NCI-H526 (cell line): ENCODE measurements at places on chromosomes 2 and 18.
A peak's percentile ranks its signal among the peaks of the same experiment; 100 is the strongest.

- no peak for DNase-seq
Observed at GRCh38 chr2:21427606-21428005, 303.8 kb downstream of the TDRD15 start.

DNA sequence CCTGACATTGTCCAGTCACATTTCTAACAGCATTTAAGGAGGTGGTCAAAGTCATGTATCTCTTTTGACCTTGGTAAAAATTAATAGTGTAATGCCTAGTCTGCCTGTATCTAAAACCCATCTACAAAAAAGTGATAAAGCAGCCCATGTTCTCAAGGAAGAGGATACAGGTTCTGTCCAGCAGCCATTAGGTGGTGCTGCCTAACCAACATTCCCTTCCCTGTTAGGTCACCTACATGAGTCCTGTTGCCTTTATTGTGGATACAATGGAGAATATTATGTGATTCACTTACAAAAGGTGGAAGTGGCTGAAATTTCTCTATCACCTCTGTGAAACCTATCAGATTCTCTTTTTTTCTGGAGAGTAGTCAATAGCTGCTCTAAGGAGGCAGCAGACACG is 52.5 kb downstream of the AQP4 start:
- DNase-seq = peak; percentile 65

DNA sequence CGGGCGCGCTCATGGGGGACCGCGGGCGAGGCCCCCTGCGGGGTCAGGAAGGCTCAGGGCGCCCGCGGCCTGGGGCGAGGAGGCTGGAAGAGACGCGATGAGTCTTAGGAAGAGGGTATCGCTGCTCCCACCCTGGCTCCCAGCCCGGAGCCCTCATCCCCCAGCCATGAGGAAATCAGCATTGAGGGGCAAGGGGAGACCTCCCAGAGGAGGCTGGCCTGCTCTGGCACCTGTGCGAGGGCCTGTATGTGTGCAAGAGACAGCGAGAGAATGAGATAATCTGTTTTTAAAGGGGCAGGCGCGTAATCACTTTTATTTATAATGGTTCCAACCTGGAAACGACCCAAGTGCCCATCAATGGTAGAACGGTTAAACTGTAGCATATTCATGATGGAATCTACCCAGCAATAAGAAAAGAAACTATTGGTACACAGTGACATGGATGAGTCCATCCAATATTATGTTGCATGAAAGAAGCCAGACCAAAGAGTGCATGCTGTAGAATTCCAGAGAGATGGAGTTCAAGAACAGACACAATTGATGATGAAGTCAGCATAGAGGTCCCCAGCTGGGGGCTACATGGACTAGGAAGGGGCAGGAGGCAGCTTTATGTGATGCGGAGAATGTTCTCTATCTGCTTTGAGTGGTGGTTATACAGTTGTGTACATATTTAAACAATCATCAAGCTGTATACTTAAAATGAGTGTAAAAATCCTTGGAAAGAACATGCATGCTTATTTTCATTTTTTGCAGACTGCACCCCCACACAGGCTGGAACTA is 14.4 kb downstream of the FBXO41 start:
- DNase-seq = no peak

GRCh38 chr2:69797836-69798289 is 31.6 kb upstream of the GMCL1 start:
- DNase-seq = no peak

- DNase-seq = no peak
Observed at GRCh38 chr2:8203364-8203763, 478.5 kb upstream of the ID2 start.

GRCh38 chr2:216006164-216006663 is 7.1 kb downstream of the MREG start:
- DNase-seq = no peak

- DNase-seq = no peak
Observed at GRCh38 chr2:226514895-226515294, 284.7 kb downstream of the IRS1 start.

DNA sequence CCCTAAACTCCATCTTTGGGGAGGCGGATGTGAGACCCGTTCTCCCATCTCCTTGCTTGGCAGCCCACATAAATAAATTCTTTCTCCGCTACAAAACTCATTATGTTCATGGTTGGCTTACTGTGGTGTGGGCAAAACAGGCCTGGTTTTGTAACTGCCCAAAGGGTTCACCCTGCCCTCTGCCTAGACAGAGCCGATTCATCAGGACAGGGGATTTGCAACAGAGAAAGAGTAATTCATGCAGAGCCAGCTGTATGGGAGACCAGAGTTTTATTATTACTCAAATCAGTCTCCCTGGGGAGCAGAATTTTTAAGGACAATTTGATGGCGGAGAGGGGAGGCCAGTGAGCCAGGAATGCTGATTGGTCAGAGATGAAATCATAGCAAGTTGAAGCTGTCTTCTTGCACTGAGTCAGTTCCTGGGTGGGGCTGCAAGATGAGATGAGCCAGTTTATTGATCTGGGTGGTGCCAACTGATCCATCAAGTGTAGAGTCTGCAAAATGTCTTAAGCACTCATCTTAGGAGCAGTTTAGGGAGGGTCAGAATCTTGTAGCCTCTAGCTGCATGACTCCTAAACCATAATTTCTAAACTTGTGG is 8.4 kb upstream of the RNF125 start:
- no peak for DNase-seq

GRCh38 chr2:226981791-226982326 is 146.0 kb downstream of the RHBDD1 start:
- no peak for DNase-seq

- no peak for DNase-seq
Observed at GRCh38 chr2:240777456-240778212, 42.4 kb downstream of the KIF1A start.

DNA sequence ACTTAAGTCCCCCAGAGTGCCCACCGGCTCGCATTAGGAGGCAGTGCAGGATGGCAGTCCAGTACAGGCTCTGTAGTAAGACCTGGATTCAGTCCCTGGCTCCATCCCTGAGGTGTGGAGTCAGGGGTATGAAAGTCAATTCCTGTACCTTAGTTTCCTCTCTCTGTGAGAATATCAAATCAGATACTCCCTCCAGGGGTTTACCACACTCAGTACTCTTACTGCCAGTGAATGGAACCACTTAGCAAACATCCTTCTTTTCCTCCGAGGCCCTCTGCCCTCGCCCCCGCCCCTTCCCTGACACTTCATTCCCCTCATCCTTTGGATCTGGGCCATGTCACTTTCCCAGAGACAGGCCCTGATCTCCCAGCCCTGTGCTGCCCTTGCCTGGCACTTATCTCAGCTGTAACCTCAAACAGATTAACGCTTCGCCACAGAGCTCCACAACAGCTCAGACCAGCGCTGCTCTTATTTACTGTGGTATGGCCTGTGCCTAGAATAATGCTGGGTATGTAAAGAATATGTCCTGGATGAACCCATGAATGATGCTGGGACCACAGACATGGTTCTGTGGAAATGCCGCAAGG is 159.0 kb upstream of the TMEM200C start:
- DNase-seq = no peak

DNA sequence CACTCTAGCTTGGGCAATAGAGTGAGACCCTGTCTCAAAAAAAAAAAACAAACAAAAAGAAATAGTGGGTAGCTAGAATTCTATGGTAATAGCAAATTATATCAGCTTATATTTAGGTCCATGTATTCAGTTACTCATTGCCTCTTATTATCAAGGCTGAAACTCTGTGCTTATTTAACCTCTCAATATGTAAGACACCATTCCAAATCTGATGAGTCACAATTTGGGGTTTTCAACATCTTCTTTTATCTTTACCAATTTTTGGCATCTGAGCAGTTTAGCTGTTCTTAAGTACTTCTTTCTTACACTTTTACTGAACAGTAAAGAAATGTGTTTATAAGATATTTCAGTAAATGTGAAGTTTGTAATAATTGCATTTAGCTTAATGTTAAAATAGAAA is 69.3 kb downstream of the TTC27 start:
- DNase-seq = no peak

GRCh38 chr2:200257570-200257969 is 48.9 kb upstream of the SPATS2L start:
- no peak for DNase-seq

DNA sequence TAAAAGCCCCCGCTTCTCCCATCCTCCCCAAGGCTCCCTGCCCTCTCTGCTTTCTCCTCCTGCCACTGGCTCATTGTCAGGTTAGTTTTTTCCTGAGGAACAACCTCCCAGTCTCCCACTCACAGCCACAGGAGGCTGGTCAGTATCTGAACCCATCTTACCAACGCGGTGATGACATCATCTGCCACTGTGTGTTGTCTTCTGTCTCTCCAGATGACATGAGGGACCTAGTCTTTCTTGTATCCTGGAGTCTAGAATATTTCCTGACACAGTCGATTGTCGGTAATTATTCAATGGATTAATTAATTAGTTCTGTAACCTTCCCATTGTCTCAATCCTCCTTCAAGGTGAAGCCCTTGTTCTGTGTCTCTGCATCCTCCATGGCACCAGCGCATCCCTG is 290.2 kb downstream of the GALR1 start:
- no peak for DNase-seq

DNA sequence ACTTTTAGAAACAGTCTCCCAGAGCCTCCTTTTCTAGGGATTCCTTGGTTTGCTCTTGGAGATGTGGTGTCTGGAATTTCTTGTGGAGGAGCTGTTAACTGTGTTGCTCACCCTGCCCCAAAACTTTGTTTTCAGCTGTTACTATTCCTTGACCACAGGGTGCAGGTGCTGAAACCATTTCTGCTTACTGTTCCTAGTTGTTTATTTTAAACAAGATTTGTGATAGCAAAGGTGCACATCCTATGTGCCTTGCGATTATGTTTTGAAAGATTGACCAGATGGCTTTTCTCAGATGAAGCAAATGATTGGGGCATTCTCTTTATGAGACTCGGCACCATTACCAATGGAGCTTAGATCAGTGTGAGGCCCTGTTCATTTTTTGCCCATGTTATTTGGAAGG is 111.2 kb downstream of the RAB3GAP1 start:
- no peak for DNase-seq

- no peak for DNase-seq
Observed at GRCh38 chr2:234932591-234933168, 19.1 kb upstream of the SH3BP4 start.

DNA sequence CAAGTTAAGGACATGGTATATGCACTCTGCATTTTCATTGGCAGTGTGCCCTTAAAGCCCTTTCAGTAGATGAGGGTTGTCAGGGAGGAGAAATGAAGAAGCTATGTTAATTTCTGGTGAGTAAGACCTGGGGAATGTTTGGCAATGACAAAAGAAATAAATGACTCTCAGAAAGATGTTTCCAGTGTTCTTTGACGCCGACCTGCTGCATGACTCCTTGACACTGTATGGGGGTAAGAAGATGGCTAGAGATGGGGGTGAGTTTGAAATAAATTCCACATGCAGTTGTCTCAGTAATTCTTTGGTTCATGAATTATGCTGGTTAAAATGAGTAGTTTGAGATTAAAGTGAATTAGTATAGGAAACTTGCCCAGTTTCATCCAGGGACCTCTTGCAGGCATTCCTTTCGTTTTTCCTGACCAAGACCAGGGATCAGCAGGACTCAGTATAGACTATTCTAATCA is 5.9 kb downstream of the CCDC121 start:
- no peak for DNase-seq

DNA sequence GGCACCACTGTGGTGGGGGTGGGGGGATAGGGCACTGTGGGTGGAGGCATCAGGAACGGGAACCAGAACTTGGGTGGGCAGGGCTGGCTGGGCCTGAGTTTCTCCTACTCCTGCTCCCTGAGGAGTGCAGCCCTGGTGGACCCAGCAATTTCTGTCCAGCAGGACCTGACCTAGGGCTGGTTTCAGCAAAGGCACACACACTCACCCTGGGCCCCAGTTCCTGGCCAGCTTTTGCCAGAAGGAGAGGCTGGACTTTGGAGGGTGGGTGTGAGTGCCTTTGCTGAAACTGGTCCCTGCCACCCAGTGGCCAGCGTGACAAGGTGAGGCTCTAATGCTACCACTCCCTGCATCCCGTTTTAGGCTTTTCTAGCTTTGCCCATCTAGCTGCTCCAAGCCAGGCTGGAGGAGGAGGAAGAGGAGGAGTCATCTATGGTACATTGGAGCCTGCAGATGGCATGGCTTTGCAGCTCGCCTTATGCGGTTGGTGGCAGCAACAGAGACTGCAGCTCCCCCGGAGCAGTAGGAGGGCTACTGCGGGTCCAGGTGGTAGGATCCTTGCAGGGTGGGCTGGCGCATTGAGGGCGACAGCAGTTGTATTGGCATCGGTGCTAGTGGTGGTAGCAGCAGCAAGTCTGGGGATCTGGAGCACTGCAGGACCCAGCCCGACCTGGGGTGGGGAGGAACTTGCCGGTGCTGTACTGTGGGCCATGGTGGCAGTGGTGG is 40.4 kb upstream of the IMP4 start:
- DNase-seq = no peak

GRCh38 chr18:56565551-56566345 is 72.6 kb downstream of the TXNL1 start:
- DNase-seq = peak; percentile 19

- DNase-seq = no peak
Observed at GRCh38 chr2:40690525-40690924, 238.6 kb upstream of the SLC8A1 start.

- no peak for DNase-seq
Observed at GRCh38 chr18:79485788-79486355, 90.1 kb downstream of the NFATC1 start.

DNA sequence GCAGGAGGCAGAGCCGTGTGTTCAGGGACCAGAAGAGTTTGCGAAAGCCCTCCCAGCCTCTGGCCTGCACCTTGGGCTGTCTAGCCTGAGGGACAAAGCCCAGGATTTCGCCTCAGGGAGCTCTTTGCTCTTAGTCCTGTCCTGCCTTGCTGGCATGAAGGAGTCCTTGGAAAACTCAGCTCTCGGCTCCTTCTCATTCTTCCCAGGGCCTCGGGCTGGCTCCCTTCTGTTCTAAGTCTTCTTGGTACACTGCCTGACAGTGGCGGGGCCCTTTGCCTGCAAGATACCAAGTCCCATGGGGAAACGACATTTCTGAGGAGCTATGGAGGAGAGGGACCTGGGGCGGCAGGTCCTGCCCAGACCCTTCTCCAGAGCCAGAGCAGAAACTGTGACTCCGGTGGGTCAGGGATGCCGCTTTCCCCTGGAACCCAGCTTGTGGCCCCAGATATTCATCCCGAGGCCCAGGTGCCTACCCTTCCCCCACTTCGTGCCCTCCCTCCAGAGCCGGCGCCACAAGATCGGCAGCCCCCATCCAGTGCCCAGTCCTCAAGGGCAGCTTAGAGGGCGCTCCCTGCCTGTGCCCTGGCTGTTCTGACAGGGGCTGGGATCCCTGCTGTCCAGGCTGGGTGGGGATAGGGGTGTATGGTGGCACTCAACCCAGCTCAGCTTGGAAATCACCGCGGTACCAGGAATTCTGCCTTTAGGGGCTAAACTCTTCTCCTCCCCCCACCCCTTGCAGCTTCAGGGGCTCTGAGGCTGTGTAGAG is 5.5 kb upstream of the CYP26B1 start:
- no peak for DNase-seq

DNA sequence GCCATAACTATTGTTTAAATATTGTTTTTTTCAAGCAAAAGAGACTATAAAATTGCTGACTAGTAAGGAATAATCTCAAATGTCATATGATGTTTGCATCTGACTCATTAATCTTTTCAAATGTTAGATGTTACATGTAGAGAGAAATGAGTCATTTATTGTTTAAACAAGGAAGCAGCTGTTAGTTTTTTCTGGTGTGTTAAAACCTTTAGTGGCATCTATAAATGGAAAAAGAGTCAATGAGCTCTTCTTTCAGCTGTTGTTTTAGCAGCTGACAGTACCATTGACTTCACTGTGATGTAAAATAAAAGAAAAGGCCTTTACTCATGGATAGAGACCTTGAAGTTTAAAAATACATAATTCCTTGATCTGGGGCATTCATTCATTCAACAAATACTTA is 1.8 kb upstream of the KLHL41 start:
- DNase-seq = no peak
